NCI-H82 (cell line): ENCODE measurements at places on chromosomes 5 and 9.

DNA sequence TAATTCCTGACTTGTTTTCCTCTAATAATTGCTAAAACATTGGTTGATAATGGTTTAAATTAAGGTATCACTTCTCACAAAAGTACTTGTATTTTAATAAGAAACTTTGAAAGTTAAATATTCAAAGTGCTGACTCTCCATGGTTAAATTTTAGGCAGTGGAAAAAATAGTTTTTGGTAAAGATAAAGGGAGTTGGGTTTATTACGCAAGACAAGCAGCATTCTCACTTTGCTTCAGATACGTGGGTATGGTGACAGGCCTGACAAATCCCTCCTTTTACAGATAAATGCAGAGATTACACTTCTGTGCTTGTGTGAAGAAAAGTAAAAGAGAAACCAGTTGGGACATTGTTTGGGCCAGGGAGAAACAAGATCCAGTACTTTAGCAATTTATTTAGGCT is 14.5 kb upstream of the FAM170A start:
- no peak for DNase-seq

DNA sequence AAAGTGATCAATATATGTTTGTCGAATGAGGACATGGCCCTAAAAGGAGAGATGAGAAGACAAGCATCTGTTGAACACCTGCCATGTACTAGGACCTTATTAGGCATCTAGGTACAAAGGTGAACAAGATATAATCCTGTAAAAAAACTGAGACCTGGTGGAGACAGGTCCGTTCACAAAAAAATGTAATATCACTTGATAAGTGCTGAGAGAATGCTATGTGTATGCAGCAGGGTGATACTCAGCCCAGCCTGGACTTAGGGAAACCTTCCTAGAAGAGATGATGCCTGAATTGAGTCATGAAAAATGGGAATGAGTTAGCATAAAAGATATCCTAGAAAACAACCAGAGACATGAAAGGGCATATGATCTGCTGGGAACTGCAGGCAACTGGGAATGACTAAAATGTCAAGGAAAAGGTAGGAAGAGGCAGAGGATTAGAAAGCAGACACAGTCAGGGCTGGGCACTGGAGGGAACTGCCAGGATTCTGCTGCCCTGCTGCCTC is 108.5 kb downstream of the ADRB2 start:
- no peak for DNase-seq

- DNase-seq, result no peak
Observed at GRCh38 chr5:14595189-14595588, 13.6 kb downstream of the OTULINL start.

DNA sequence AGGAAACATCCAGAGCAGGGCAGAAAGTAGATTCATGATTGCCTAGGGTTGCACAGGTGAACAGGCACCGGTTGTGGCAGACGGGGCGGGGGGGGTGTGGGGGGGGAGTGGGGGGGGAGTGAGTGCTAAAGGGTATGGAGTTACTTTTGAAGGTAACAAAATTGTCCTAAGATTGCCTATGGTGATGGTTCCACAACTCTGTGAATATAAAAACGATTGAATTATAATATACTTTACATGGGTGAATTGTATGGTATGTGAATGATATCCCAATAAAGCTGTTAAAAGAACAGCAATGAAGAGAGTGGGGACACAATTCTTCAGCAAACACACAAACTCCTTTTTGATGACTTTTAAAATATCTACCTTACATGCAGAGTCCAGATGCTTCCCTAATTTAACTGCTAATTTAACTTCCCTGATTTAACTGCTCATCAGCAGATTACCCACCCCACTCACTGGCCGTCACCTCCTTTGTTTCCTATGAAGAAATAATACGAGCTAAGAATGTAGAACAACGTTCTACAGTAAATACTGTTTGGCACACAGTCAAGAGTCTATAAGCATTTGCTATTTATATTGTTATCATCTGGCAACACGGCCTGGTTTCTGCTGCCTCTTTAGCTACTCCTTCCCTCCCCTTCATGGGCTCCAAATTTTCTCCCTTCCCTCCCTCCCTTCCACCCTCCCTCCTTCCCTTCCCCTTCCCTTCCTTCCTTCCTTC is 83.5 kb downstream of the PTCH1 start:
- no peak for DNase-seq

DNA sequence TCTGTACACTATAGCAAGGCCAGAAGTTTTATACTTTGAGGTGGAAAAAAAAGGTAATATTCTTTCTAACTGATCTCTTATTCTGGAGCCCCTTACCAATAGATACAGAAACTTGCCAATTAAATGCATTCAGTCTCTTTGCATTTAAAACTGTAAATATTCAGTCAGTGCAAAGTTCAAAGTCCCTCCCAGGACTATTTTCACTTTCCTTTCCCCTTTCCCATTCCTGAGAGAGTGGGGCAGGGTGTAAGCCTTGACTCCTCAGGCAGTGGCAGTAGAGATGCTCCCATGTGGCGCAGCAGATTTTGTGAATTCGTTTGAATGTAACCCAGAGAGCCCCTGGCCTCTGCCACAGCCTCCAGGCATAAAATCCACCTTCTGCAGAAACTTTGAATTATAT is 29.9 kb downstream of the CETN3 start:
- no peak for DNase-seq

DNA sequence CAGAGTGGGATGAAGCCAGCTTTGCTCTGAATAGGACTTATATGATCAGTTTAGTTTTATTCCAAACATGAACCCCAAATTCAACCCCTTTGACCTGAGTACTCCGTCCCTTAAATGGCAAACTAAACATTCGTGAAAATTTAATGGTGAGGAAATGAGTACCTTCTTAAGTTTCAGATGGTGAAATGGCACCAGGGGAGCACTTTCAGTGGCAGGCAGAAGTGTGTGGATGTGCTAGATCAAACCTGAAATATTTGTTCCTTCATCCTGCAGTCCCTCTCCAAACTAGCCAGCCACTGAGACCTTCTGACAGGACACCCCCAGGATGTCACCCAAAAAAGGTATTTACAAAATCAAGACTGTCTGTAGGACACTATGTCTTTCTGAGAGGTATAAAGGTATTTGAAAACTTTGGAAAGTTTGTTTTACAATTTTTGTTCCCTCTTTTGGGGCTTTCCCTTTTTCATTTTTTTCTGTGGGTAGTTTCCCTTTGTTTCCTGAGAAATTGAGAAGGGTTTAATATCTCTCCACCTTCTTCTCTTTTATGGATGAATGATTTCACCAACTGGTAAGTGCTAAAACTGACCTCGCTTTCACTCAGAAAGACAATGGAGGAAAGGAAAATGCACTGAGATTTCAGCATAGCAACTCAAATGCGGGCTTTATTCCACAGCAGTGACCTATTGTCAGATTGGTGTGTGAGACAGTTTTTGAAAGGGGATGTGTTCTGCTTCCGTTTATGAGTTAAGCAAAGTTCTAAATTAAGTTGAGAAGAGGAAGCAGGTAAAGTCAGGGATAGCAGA is 127.1 kb downstream of the TMC1 start:
- DNase-seq, result no peak

DNA sequence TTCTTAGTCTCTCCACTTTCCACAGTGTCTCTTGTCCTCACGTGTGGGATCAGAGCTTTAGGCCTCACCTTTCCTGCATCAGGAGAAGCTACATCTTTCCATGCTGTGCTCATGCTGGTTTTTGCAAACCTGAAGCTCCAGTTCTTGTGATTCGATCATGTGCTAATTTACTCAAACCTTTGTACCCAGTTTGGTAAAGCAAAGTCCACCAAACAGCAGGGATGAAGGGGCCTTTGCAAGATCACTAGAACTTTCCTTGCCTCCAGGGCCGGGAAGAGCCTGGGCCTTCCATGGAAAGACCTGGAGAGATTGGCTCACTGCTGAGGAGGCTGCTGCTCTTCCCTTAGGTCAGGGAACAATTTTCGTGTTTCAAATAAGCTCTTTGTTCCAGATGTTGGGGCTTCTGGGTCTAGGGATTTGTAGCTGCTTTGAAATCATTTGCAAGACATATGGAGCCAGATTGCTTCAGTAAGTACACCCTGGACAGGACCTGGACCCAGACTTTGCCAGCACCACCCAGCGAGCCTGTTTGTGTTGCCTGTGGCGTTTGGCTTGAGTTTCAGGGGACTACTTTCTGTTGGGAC is 18.7 kb upstream of the SPATA31E1 start:
- no peak for DNase-seq

GRCh38 chr5:105754056-105754455 is 1916.7 kb downstream of the EFNA5 start:
- no peak for DNase-seq

GRCh38 chr5:113487781-113488644 is at the start of gene MCC:
Gene MCC, minus strand, starts transcription at chr5:113488453.
- peak; percentile 83 for DNase-seq

DNA sequence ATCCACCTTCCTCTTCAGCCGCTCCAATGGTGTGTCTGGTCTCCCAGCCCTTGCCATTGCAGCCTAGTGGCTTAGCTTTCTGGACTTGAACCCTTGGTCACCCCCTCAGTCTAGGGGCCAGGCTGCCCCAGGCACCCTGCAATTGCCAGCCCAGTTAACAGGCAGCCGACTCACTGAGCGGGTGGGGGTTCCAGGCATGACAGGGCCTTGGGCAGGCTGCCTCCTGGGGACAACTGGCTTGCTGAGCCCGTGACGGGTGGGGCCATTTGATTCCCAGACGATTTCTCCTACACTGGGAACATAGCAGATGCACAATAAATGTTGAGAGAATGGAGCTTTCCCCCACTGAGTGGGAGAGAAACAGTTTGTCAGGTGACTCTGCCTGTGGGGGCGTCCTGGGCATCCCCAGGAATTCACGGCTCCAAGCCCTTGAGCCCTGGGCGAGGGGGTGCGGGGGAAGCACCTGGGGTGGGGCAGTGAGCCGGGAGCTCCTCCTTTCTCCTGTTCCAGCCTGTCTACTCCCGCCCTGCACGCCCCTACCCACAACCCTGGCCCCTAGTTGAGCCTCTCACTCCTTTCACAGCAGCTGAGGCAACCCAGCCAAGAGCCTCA is 12.6 kb upstream of the AQP7 start:
- DNase-seq, result no peak

DNA sequence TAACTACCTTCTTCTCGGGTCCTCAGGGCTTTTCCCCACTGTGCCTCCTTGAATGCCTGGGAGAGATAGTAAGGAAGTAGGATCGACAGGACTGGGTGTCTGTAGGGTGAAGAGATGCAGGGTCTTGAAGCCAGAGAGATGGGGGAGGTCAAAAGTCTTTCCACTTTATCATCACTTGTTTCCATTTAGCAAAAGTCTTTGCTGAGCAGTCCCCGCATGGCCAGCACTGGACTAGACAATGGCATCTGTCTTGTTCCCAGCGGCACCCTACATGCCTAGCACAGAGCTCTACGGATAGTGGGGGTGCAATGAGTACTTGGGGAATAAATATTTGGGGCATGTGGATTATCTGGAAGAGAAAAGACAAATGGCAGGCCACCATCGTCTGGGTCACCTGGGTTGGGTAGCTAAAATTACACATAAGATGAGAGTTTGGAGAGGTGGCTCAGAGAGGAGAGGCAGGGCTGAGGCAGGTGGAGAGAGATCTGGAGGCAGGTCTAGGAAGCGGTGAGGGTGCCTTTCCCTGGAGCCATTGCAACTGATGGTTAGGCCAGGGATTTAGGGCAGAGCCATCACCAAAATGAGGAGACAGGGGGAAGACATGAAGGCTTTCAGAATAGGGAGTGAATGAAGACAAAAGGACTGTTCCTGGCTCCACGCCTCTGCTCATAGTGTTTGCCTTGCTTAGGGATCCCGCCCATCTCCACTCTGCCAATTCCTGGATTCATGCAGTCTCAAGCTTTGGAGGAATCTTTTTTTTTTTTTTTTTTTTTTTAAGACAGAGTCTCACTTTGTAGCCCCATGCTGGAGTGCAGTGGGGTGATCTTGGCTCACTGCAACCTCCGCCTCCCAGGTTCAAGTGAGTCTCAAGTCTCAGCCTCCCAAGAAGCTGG is 250.8 kb upstream of the KLF4 start:
- DNase-seq, result no peak

GRCh38 chr9:5518171-5518936 is 8.0 kb downstream of the PDCD1LG2 start:
- peak; percentile 8 for DNase-seq

DNA sequence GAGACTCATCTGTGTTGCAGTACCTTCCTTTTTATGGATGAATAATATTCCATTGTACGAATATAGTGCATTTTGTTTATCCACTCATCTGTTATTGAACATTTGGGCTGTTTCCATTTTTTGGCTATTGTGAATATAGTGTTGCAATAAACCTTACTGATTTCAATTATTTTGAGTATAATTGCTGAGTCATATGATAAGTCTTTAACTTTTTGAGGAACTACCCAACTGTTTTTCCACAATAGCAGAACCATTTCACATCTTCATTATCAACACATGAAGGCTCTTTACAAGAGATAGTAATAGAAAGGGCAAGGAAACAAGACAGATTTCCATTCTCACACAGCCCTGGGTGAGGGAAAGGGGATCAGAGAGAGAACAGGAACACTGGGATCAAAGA is 329.2 kb downstream of the RAB3C start:
- DNase-seq, result no peak

DNA sequence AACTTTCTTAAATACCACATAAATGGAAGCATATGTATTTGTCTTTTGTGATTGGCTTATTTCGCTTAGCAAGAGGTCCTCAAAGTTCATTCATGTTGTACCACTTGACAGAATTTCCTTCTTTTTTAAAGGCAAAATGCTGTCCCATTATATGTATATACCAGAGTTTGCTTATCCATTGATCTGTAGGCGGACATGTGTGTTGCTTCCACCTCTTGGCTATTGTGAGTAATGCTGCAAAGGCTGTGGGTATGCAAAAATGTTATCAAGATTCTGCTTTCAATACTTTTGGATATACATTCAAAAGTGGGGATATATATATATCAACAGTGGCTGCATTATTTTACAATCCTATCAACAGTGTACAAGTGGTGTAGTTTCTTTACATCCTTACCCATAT is 271.0 kb downstream of the PRR16 start:
- DNase-seq, result no peak

GRCh38 chr5:10747678-10748622 is 13.1 kb downstream of the DAP start:
- DNase-seq, result no peak

GRCh38 chr9:36191290-36191645 is 547 bp downstream of the CLTA start:
- DNase-seq, result peak; percentile 26

GRCh38 chr5:103259705-103260355 is 1.3 kb downstream of the MACIR start:
- peak; percentile 71 for DNase-seq
